ENCODE measurements at places on chromosomes 3 and 15.

DNA sequence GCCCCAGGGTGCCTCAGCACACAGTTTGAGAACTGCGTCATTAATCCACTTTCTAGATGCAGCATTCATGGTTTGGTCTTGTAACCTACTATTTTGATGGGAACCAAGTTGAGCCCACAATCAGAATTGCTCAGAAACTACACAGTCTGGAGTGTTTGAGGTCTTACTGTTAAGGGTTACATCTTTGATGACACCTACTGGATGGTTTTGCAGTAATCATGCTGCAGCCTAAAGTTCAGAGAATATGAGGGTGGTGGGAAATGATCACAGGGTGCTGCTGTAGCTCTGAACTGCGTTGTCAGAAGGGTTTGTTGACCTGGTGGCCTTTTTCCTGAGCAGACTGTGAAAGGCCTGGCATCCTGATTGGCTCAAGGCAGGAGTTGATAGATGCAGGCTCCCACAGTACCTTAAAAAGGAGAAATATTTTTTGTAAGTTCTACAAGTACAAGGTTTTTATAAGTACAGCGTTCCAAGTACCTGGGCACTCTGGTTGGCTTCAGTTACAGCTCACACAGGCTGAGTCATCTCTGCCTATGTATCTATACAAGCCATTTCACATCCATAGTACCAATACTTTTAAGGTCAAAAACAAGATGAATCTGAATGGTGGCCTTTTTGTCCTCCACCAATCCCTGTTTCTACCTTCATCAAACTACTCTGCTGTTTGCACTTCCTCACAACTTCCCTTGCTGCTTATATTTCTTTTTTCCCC, 60.5 kb upstream of the ACKR4 start:
- DNase-seq: no peak

DNA sequence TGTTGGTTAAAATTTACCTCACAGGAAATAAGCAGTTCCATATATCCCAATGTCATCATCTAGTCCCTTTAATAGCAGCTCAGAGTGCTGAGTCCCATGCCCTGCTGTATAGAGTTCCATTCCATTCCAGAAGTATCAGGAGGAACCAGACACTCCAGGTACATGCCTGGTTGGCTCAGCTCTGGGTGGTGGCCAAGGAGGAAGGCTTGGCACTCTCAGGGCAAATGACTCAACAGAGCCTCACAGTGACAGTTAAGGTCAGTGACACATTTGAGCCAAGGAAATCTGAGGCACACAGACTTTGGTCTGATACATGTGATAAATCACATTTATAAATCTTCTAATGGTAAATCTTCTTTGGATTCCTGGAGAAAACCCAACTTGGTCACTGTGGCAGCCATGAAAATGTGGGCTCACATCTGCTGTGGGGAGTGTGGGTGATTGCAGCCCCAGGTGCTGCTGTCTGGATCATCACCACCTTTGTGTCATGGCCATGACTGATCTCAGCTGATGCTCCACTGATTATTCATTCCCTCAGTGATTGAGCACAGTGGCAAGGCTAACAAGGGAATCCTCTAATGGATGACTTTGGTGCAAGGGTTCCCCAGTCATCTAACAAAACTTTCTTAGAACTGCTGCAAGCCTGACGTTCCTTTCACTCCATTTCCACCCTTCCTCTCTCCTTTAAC, 9.3 kb downstream of the HHLA2 start:
- no peak for DNase-seq

DNA sequence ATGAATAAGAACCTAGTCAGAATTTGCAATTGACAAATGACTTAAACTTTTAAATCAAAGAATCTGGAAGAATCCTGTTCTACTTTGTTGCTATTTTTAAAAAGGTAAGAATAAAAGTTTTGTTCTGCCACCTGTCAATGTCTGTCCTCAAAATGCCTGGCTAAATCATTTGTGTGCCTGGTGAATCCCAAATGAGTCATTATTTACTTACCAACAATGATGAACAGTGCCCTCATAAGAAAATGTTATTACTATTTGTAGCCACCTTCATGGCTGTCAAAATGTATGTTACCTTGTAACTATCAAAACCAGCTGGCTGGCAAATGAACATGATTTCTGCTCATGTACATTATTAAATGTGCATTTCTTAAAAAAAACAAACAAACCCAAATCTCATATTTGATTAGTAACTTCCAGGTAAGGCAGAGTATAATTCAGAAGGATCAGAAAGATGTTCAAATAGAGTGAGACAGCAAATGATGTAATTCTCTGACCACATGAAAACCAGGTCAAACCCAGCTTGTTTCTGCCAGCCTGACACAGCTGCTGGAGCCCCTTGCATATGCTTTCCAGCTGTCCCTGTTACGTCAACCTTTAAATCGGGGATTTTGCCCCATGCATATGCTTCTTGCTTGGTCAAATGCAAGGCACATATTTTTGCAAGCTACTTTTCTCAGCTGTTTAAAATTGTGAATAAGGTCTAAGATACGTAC, 137.9 kb downstream of the SSR3 start:
- no peak for DNase-seq

DNA sequence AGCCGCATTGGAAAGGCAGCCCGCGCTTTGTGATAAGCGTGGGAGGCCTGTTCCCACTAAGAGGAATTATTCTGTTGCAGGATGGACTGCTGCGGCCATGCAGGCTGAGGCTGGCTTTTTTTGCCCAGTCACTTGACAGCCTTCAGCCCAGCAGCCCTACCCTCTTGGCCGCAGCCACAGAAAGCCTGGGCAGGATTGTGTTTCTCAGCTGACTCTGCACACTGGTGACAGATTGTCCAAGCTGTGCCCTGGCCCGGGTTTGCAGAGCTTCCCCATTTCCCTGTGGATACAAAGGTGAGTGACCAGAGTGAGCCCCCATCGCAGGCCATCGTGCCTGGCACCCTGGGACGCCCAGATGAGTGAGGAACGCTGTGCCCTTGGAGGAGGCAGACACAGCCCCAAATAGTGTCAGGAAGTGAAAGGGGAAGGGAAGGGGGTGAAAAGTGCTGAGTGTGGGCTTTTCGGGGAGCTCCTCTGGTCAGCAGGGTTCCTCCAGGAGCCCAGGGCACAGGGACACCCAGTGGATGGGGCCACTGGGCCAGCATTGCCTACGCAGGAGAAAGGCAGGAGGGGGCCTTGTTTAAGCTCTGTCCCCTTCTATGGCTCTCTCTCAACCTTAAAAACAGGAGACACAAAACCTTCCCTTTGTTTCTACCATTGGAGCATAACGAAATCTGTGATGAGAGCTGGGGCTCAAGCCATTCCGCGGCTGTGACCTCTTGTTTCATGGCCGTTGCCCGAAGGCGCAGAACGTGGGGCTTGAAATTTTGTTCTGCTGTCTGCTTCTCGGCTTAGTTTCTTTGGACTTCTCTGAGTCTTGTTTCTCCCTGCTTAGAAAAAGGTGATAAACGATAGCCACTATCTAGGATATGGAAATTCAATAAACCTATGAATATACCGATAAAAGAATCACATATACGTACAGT, 91.5 kb upstream of the MEF2A start:
- DNase-seq: no peak

DNA sequence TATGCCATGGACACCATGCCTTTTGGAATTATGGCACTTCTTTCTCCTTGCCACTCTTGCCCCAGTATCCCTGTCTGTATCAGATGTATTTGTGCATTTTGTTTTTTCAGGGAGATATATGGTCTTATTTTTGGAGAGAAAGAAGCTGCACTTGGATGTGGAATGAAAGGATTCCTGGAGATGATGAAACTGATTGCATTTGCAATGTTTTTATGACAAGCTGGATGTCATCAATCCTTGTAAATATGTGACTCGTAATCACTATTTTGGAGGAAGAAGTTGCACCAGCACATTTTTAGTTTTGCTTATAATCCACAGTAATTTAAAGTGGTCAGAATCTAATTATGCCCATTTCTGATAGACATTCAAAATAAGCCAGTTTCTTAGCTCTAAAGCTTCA, 165.0 kb downstream of the NR1D2 start:
- no peak for DNase-seq

DNA sequence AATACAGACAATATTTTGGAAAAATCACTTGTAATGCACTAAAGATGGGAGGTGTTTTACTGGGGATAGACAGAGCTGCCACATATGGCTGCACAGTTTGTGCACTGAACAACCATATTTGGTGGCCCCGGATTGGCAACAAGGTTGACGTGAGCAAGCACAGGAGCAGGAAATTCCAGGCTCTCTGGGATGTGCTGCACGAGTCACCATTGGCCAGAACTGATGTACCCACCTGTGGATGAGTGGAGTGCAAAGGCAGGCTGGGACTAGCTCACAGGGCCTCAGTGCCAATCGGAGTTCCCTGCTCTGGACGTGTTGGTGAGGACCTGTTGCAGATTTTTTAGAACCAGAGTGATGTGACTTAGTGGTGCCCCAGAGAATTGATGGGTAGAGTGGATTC, 42.0 kb upstream of the SCAANT1 start:
- DNase-seq: no peak

GRCh38 chr15:29871401-29871800, 49.1 kb upstream of the TJP1 start:
- DNase-seq: no peak

DNA sequence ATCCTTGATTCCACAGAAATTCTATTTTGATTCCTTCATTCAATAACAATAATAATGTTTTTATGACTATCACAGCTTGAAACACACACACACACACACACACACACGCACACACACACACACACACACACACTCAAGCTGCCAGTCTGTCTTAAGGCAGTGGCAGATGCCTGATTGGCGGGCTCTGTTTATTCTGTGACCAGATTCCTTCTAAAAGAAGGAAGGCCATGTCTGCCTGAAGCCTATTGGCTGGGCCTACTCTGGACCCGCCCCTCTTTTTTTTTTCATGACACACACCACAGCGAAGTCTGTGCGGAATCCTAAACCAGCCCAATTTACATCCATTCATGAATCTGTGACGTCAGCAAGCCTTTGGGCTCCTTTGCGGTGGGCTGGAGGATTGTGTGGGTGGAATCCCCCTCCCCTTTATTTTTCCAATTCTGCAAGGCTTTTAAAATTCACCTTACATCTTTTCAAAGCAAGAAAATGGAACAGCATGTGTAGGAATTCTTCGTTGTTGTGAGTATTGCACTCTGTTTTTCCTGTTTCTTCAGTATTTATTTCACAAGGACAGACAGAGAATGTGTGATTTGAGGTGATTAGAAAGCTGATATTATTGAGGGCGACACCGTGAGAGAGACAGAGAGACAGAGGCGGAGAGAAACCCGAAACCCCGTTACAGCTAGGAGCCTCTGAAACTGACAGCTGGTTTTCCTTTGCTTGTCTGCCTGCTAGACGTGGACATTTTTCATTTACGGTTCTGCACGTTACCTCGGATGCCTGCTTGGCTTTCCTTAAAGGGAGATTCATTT, at the start of gene MAP3K13:
Gene MAP3K13 (plus strand): TSS at position 287 of the 812 bp plus-strand sequence. CDS start 65,446 bp downstream, outside the sequence.
- peak; percentile 90 for DNase-seq

- no peak for DNase-seq
Measured at GRCh38 chr3:183922421-183922820, 37.7 kb upstream of the PARL start.

DNA sequence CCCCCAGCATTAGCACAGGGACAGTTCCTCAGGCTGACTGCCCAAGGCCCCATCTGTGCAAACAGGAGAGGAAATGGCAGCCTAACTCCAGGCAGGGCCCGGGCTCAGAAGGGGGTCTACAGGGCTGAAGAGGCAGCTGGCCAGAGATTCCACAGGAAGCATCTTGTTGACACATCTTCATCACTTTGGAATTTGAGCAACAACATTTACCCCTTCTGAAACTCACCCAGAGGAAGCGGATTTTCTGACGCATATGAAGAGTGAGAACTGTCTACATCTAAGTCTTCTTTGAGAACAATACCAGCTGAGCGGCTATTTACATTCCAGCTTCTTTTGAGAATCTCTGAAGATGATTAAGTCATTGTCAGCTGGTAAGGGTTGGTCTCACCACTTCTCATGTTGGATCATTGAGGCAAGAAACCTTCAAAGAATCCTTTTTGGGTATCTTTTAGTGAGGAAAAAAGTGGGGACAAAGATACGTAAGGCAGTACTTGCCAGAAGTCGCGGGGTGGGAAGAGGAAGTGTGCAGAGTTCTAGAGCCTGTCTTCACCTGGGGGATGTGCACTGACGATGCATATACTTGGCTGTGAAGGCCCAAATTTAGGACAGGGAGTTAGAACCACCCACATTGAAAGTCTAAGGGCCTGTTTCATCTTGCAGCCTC, 25.4 kb upstream of the SRP14 start:
- no peak for DNase-seq

GRCh38 chr3:14125193-14126016, 553 bp downstream of the TMEM43 start:
- no peak for DNase-seq

DNA sequence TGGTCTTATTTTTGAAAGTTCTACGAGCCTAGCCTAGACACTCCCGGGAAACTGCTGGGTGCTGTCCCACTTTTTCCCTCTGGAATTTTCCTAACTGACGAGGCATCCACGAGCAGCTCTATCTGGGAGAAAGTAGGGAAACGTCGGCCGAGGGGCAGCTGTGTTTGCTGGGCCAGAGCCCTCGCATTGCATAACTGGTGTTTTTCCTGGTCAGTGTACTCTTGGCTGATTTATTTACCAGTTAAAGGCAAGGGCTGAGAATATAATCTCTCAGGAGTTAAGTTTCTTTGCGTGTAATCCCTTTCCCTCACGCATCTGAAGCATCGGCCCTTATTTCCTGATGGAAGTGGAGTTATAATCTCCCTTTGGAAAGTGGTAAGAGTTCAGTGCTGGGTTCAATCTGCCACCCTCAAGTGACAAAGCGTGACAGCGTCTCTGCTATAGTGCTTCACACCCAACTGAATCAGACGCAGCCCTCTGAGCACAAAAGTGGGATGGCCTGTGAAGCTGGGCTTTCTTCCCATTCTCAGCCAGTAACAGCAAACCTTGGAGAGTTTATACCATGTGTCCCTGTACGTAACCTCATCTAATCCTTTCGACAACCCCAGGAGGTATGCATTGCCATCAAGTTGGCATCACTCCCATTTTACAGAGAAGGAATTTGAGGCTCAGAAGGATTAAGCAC, 311.5 kb downstream of the RORA start:
- DNase-seq: no peak

DNA sequence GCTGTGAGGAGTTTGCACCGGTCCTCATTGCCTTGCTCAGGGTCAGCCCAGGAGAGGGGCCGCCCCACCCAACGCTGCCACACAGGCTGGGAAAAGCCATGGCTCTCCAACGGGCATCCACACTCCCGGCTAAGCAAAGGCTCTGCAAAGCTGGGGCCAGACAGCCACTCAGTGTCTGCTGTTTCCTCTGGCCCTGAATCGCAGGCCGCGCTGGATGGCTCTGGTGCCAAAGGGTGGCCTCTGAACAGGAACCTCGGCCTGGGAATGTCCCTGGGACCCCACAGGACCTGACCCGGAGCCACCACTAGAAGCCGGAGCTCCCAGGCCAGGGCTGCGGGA, 42.9 kb downstream of the RPN1 start:
- no peak for DNase-seq

GRCh38 chr3:108528459-108529252, 18.3 kb upstream of the MYH15 start:
- DNase-seq: no peak

GRCh38 chr3:11514191-11514821, 129.4 kb downstream of the VGLL4 start:
- DNase-seq: no peak
